ENCODE measurements at places on chromosomes 13 and 19.
A peak's percentile ranks its signal among the peaks of the same experiment; 100 is the strongest.

- no peak for DNase-seq
Observed at GRCh38 chr13:39311619-39312018, 273.4 kb downstream of the NHLRC3 start.

DNA sequence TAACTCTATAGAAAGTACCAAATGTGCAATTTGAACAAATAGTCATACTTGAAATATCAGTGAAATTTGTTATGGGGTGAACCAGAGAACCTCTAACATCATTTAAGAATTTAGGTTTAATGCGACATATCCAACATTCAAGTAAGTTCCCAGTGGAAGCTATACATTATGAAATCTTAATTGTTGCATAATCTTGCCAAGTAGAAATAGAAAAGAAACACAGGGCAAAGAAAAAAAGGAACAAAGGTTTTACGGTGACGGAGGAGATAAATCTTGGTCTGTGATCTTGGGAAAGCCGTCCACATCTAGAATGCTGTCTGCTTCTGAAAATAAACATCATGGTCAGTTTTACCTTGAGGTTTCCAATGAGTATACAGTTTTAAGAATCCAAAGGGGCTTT is 445.7 kb downstream of the RFC3 start:
- DNase-seq = no peak

- DNase-seq = no peak
Observed at GRCh38 chr19:791567-792305, 5.5 kb upstream of the PTBP1 start.

GRCh38 chr19:40693150-40693788 is 2.8 kb upstream of the NUMBL start:
- DNase-seq = no peak

DNA sequence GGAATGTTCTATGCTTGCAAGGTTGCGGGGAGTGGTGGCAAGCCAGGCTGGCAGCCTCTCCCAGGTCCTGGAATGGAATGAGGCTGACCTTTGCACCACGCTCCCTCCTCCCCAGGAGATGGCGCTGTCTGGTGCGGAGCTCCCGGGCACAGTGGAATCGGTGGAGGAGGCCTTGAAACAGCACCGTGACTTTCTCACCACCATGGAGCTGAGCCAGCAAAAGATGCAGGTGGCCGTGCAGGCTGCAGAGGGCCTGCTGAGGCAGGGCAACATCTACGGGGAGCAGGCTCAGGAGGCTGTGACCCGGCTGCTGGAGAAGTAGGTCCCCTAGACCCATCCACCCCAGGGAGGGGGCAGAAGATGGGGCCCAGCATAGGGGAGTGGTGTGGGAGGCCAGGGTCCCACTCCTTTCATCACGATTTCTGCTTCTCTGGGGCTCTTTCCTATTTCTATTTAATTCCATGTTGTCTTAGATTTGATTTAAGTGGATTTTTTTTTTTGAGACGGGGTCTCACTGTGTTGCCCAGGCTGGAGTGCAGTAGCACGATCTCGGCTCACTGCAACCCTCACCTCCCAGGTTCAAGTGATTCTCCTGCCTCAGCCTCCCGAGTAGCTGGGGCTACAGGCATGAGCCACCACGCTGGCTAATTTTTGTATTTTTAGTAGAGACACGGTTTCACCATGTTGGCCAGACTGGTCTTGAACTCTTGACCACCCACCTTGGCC is 53.2 kb upstream of the SHKBP1 start:
- DNase-seq = peak; percentile 63

- DNase-seq = no peak
Observed at GRCh38 chr13:67713571-67713970, 483.4 kb upstream of the PCDH9 start.

DNA sequence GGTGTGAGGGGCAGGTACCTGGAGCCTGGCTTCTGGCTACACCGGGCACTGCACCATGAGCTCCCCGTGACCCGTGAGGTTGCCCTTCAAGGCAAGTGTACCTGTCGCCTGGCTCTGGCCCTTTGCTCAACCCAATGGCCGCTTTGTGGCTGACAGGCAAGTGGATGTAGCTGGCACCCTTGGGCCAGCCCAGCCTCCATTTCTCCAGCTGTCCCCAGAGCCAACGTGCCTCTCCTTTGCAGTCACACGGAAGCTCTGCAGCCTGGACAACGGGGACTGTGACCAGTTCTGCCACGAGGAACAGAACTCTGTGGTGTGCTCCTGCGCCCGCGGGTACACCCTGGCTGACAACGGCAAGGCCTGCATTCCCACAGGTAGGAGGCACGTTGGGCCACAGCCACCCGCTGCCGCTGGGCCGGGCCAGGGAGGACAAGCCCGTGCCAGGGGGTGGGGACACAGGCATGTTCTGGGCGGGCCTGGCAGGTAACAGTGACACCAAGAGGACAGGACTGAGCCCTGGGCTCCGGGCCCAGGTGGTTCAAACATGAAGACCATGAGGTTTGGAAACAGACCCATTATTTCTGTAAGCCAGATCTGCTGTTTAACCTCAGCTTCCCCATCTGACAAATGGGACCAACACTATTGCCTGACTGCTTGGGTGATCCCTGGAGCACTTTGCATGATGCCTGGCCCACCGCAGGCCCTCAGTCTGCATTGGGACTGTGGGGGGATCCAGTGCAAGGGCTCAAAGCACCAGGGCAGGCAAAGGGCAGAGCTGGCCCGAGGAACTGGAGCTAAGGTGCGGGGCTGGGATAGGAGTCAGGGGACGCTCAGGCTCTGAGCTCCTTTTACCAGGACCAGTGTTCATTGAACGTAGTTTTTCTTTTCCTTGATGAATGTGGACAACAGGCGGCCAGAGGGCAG is 17.5 kb upstream of the PROZ start:
- no peak for DNase-seq

DNA sequence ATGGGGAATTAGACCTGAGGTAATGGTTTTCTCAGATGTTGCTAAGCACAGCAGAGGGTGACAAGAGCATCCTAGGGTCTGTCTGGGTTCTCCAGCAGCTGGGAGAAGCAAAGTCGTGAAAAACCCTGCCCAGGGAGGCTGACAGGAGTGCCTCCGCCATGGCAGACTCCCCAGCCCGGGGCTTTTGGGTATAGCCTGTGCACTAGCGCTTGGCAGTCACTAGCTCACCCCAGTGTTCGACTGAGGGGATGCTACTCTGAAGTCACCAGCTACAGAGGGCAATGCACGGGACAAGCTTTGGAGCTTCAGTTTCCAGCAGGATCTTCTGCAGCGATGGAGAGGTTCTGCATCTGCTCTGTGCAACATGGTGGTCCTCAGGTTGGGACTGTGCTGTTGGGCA is 87.5 kb downstream of the ING1 start:
- DNase-seq = no peak

DNA sequence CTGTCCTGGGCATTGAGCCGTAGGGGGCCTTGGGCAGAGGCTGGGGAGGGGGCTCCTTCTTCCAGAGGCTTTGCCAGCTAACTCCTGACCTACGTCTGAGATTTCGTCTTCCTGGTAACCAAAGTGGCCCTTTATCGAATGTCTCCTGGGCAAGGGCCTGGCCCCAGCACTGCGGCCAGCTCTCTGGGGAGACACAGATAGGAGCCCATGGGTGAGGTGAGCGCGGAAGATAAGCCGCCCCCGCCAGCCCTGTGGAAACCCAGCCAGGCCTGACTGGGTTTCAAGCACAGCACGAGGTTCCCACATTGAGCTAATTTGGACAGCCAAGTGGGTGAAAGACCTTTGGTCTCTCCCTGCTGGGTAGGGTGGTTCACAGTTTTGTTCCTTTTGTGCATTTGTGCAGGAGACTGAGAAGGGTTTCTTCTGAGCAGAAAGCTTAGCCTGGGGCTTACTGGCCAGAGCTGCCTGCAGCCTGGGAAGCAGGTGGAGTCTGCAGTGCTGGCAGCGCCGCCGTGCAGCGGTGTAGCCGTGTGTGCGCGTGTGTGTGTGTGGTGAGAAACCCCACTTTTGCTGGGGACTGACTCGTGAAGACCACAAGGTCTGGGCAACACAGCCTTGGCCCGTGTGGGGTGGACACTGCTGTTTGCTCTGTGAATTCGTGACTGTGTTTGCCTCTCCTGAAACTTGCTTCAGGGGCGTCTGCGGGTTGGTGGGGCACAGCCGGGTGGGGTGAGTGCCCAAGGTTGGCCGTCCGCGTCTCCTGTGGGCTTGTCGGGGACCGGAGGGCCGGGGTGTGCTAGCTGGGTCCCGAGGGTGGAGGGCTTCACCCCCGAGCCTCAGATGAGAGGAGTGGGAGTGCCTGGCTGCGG is 2.5 kb downstream of the BSG start:
- no peak for DNase-seq

Measured in iPS DF 19.7 (cell line).